PC-9 (cell line): ENCODE measurements at places on chromosomes 3 and 15.

DNA sequence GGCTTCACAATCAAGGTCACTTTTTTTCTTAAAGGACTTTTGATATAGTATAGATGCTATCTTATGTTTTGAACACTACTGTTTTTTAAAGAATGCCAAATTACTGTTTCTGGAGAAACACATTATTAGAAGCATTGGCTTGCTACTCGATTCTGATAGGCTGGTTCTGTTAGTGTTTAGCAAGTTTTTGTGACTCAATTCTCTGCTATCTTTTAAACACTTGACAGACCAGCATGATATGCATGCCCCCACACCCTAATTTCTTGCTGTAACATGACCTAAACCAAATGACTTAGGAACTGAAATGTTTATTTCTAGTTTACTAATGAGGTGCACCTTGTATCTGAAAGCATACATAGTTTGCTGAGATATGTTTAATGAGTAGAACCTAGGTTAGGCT, 5.5 kb upstream of the IL20RB start:
- H3K36me3 ChIP-seq = no peaks in the 10 kb centered on the region
- DNase-seq = peak; percentile 49
- no peak overlapping the region for H3K4me3 ChIP-seq
- no peaks in the 10 kb centered on the region for H3K27me3 ChIP-seq
- H3K4me1 ChIP-seq = peaks cover 55% of the 10 kb centered on the region
- no peak overlapping the region for H3K27ac ChIP-seq

- H3K27ac ChIP-seq = no peak overlapping the region
- H3K36me3 ChIP-seq = no peaks in the 10 kb centered on the region
- DNase-seq = no peak
- H3K4me3 ChIP-seq = no peak overlapping the region
Observed at GRCh38 chr3:143551761-143552160, 296.5 kb downstream of the SLC9A9 start.

- no peaks in the 10 kb centered on the region for H3K36me3 ChIP-seq
- no peaks in the 10 kb centered on the region for H3K27me3 ChIP-seq
- H3K4me1 ChIP-seq = peaks cover 27% of the 10 kb centered on the region
- no peak overlapping the region for H3K4me3 ChIP-seq
- DNase-seq = no peak
Observed at GRCh38 chr3:48561045-48561736, 2.4 kb downstream of the UCN2 start.

DNA sequence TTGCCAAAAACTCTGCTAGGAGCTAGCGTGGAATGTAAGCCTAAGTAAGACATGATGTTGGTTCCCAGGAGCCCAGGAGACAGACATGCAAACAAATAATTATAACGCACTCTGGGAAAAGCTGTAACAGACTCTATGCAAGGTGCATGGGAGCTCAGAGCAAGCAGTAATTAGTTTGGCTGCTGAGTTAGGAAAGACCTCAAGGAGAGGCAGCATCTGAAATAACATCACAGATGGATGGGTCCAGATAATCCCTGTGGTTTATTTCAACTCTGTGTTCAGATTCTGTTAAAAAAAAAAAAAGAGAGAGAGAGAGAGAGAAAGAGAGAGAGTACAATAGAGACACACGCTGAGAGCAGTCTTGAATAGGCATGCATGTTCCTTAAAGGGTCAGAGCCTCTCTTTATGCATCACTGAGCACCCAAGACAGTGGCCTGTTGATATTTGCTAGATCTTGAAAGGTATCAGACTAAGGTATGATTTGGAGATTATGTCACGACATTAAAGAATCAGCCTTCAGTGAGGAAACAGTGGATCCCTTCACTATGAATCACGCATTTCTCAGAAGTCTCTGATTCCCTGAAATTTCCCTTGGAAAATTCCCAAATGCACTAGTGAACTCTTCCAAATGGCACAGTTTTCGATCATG, 124.4 kb upstream of the LIPC start:
- no peak for DNase-seq
- no peak overlapping the region for H3K27ac ChIP-seq
- H3K27me3 ChIP-seq = no peaks in the 10 kb centered on the region
- no peaks in the 10 kb centered on the region for H3K36me3 ChIP-seq
- H3K4me1 ChIP-seq = no peaks in the 10 kb centered on the region

- no peak for DNase-seq
- H3K4me3 ChIP-seq = no peak overlapping the region
- no peaks in the 10 kb centered on the region for H3K4me1 ChIP-seq
- H3K27me3 ChIP-seq = no peaks in the 10 kb centered on the region
Observed at GRCh38 chr3:25481386-25481785, 53.3 kb downstream of the RARB start.

- H3K27ac ChIP-seq = no peak overlapping the region
- H3K27me3 ChIP-seq = no peaks in the 10 kb centered on the region
- no peak for DNase-seq
- H3K4me1 ChIP-seq = no peaks in the 10 kb centered on the region
- no peaks in the 10 kb centered on the region for H3K36me3 ChIP-seq
Observed at GRCh38 chr3:113075588-113075987, 84.8 kb downstream of the GTPBP8 start.

DNA sequence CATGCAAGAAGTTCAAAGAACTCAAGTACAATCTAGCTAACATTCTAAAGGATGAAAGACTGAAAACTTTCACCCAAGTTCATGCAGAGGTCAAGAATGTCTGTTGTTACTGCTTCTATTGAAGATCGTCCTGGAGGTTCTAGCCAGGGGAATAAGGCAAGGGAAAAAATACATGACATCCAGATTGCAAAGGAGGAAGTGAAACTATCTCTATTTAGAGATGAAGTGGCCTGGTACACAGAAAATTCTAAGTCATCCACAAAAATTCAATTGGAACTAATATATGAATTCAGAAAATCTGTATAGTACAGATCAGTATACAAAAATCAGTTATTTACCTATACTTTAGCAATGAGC, 693.0 kb downstream of the NR2F2 start:
- no peak overlapping the region for H3K4me3 ChIP-seq
- no peaks in the 10 kb centered on the region for H3K4me1 ChIP-seq
- no peaks in the 10 kb centered on the region for H3K36me3 ChIP-seq
- H3K27me3 ChIP-seq = no peaks in the 10 kb centered on the region
- H3K27ac ChIP-seq = no peak overlapping the region
